ENCODE measurements at places on chromosomes 6 and 20.

DNA sequence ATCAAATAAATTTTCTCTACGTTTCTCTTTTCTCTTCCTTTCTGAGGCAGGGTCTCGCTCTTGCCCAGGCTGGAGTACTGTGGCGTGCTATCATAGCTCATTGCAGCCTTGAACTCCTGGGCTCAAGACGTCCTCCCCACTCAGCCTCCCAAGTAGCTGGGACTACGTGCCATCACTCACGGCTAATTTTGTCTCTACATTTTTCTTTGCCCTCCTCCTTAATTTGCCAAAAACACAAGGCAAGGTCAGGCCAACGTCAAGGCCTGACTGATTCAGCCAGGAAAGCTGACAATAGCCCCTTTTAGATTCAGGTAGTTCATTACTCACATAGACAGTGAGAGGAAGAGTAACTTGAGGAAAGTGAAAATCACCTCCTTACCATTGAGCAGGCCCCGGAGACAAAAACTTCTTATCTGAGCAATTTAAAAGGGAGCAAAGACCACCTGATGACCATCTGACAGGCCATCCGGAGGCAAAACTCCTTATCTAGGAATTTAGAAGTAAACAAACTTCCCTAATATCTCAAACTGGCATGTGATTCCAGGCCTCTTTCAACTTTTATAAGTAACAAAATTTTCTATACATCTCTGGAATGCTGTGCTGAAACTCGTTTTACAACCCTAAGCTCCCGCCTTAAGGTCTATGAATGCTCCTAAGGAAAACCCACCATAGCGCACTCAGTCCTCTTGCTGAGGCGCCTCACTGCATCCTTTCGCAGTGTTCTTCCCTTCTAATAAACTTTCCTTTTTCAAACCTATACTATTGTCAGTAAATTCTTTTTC is 42.1 kb upstream of the SRPK1 start:
- no peak for DNase-seq

DNA sequence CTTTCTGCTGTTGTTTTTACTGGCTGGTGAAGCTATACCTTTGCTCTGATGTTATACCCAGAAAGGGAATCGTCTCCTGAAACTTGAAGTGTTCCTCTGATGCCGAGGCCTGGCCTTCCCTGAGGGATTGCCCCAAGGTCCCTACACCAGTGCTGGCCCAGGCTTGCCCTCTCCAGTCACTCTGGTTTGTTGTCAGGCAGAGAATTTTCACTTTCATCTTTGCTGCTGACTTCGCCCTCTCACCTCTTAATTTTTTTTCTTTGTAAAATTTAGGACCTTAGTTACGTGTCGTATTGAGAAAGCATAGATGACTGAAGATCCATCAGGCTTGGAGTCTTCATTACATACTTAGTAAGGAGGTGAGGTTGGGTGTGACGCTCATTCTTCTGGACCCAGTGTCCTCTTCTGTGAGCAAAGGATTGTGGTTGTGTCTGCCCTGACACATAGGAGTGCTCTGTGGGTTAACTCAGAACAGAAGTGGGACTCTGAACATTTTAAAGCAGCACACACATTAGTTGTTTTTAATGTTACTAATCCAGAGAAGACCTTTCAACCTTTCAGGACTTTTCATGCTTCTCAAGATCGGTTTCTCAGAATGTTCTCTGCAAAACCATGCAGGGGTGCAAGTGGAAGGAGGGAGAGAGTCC is 45.4 kb downstream of the TULP4 start:
- DNase-seq: no peak

- no peak for DNase-seq
These were observed 198.5 kb upstream of the BTBD3 start for GRCh38 chr20:11719153-11719552.

DNA sequence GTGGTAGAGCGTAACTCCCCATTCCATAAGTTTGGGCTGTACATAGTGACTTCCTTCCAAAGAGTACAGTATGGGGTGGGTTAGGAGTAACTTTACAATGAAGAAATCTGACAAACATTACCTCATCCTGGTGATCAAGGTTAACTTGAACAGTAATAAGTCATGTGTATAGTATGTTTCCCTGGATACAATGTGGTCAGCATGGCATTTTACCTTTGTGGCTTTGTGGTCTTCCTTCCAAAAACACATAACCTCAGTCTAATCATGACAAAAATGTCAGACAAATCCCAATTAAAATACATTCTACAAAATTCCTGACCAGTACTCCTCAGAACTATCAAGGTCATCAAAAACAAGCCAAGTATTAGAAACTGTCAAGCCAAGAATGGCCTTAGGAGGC is 225.1 kb downstream of the UBE3D start:
- DNase-seq: no peak

- no peak for DNase-seq
These were observed 41.5 kb upstream of the FAM83B start for GRCh38 chr6:54805077-54805476.

GRCh38 chr6:44685213-44685612 is 297.7 kb downstream of the CDC5L start:
- DNase-seq: no peak

GRCh38 chr6:98931696-98932095 is 16.1 kb downstream of the FBXL4 start:
- no peak for DNase-seq

GRCh38 chr6:137117581-137117980 is 55.9 kb downstream of the IL22RA2 start:
- DNase-seq: no peak

- no peak for DNase-seq
These were observed 48.8 kb upstream of the TSHZ2 start for GRCh38 chr20:52923123-52923937.

- no peak for DNase-seq
These were observed 374.0 kb upstream of the ZFP64 start for GRCh38 chr20:52565614-52566013.

- no peak for DNase-seq
These were observed 46.6 kb upstream of the TMEM170B start for GRCh38 chr6:11490996-11491395.

DNA sequence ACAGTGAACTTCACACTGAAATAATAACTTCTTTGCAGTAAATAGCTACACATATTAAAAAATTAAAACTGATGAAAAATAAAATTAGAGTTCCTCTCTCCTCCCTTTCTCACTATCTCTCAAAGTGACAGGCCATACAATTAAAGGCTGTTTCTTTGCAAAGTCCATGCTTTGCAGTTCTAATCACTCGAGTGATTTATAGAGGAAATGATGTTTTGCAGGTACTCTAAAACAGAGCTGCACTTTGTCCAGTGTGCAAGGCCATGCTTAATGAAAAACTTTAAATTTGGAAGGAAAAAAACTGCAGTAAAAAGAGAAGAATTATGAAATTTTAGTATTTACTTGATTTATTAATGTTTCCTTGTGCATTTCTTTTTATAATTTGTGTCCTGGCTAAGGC is 112.5 kb downstream of the GMDS start:
- no peak for DNase-seq

GRCh38 chr6:48016020-48016755 is 94.8 kb downstream of the PTCHD4 start:
- DNase-seq: no peak

DNA sequence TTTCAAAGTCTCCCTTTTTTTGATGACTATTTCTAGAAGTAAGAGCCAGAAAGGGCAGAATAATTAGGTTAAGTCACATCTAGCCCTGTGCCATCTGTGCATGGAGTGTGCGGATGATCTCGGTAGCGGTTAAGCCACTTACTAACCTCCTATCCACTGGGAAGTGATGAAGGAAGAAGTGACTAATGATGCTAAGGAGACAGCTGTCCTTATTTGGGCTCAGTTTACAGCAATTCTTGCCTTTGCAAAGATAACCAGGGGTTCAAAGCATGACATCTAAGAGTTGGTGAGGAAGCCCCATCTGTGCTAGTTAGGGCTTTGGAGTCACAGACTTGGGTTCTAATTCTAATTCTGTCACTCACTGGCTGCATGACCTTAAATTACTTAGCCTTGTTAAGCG is 62.4 kb upstream of the RREB1 start:
- DNase-seq: no peak

GRCh38 chr20:44104798-44105517 is 82.0 kb downstream of the JPH2 start:
- DNase-seq: no peak

- DNase-seq: no peak
These were observed 16.0 kb downstream of the DSE start for GRCh38 chr6:116386581-116387299.

GRCh38 chr6:130161683-130162404 is 60.9 kb downstream of the SAMD3 start:
- no peak for DNase-seq

DNA sequence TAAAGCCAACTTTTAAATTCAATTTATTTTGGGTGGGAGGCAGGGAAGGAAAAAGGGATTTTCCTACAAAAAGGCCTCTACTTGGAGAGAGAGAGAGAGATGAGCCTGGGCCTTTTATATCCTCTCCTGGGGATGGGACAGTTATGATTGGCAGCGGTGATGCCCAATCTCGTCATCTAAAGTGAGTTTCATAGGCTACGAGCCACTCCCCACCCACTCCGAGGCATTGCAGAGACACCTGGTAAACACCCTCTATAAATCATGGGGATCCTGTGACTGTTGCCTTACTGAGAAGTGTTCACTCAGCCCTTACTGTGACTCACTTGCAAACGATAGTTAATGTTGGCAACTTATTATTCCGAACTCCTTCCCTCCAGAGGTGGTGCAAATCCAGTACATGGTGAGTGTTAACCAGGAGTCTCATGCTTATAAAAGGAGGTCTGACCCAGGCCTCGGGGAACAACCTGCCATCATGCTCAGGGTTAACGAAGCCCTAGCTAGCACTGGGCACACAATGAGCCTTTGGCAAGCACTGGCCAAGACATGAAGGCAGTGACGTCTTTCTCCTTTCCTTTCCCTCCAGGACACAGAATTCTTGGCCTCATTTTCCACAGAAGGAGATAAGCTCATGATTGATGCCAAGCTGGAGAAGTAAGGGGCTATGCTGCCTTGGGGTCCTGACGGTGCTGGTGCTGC is 20.5 kb downstream of the BPIFB4 start:
- no peak for DNase-seq

GRCh38 chr6:39041072-39041471 is 7.5 kb upstream of the GLP1R start:
- DNase-seq: no peak

- no peak for DNase-seq
These were observed 34.2 kb upstream of the KCNK5 start for GRCh38 chr6:39263303-39264037.

DNA sequence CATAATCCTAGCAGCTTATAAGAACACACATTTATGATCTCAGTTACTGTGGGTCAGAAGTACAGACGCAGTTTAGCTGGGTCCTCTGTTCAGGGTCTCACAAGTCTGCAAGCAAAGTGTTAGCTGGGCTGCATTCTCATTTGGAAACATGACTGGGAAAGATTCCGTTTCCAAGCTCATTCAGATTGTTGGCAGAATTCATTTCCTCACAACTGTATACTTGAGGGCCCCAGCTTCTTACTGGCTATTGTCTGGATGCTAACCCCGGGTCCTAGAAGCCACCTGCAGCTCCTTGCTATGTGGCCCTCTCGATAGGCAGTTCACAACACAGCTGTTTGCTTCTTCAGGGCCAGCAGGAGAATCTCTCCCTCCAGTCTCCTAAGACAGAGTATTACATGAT is 13.1 kb downstream of the TCP11 start:
- no peak for DNase-seq

DNA sequence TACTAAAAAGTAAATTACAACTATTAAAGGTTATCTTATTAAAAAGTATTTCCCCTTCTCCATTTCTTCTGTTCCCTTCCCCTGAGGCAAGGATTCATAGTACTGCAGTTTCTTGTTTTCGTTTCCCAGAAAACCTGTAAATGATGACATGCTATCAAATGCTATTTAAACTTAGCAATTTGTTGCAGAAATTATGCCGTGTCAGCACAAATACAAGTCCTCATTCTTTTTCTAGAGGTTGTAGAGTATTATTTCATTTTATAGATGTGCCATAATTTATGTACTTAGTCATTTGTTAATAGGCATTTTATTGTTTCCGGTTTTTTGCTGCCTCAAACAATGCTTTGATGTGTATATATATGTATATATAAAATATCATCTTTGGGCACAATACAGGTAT is 268.4 kb downstream of the PLCB1 start:
- no peak for DNase-seq

- DNase-seq: no peak
These were observed 29.4 kb upstream of the BEND3 start for GRCh38 chr6:107144666-107145065.

DNA sequence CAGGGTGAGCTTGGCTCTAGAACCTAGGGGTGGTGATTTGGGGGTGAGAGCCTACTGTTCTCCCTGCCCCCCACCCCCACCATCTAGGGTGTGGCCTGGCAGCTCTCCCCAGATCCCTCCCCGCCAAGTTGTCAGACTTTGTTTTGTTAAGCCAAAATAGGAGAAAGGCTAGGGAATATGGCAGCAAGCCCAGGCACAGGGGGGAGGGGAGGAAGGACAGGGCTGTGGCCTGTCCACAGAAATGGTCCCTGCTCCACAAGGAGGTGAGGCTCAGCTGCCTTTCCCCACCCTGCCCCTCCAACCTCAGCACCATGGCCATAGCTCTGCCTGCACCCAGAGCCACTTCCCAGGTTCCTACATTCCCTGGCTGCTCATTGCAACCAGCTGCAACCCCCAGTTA is 17.2 kb downstream of the SCUBE3 start:
- DNase-seq: peak; percentile 3

DNA sequence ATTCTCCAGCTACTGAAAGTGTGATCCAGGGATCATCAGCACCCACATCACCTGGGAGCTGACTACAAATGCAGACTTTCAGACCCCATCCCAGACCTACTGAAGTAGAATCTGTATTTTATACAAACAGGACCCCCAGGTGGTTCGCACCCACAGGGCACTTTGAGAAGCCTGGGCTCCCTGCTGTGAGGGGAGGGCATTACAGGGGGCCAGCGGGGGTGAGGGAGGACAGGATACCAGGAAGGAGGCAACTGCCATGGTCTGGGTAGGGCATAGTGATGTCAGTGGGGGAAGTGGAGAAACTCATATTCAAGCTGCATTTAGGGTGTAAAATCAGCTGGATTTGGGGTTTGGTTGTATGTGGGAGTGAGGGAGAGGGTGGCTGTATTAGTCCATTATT is 2.0 kb upstream of the ADA start:
- no peak for DNase-seq

DNA sequence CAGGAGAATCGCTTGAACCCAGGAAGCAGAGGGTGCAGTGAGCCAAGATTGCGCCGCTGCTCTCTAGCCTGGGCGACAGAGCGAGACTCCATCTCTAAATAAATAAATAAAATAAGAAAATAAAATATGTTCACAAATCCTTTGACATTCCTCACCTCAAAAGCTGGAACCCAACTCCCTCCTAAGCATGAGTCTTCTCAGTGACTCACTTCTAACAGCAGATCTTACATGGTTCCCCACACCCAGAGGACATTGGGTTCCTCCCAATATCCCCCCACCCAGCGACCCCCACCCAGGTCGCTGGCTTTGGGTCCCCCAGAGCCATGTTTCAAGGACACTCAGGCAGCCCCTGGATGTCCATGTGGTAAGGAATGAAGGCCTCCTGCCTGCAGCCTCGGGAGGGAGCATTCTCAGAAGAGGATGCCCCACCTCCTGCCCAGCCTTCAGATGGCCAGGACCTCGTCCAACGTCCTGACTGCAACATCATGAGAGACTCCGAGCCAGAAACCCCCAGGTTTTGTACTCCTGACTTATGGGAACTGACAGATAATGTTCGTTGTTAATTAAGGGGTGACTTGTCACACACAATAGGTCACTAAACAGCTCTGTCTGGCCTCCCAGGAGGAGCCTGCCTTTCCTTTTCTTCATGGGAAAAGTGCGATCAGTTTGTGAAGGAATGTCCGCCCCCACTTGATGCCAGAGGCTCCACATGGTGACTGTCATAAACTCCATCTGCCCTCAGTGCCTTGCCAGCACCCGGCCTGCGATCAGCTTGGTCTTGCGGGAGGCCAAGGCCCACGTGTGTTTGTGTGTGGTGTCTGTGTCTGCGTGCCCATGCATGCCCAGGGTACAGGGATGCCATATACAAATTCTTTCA is 10.1 kb upstream of the GMEB2 start:
- no peak for DNase-seq
